ENCODE measurements at places on chromosomes 12 and 14.

DNA sequence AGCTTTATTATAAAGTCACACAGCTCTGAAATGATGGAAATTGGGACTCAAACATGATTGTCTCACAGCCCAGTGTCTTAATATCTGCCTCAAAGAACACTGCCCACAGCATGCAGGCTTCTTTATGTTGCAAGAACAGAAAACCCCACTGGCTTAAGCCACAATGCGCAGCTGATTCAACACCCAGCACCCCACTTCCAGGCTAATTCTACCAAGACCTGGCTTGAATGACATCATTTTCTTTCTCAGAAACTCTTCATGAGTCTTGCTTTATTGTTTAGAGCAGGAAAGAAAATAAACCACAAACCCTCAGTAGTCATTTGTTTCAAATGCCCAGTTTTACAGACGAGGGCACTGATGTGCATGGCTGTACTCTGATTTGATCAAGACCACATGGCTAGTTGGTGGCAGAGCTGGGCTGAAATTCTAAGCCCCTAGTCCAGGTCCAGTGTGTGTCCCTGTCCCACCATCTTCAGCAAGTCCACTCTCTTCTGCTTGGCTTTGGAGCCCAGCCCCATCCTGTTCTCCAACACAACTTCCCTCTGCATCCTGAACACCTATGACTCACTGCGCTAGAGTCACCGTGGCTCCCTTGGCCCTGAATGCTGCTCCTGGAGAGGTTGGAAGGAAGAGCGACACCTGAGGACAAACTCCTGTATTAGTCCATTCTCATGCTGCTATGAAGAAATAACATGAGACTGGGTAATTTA is 50.3 kb upstream of the SRSF5 start:
- peak; percentile 36 for DNase-seq

DNA sequence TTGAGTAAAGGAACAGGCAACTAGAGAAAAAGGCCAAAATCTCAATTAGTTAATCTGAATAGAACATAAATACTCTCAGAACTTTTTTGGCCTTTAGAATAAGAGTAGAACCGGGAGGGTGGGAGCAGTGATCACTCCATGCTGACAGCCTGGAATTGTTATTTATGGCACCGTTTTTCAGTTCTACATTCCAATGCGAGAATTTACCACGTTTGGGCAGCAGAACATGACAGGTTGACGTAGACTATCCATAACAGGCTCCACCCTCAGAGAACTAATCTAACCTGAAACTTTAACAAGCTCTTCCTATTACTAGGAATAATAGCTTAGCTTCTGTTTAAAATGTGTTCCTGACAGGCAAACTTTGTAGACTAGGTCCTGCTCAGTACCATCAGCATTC is 379.1 kb downstream of the SEC23A start:
- DNase-seq = no peak

- no peak for DNase-seq
Measured at GRCh38 chr14:105346876-105347586, 32.5 kb downstream of the PACS2 start.

GRCh38 chr12:95003921-95004272 is 400 bp upstream of the NDUFA12 start:
- no peak for DNase-seq

- no peak for DNase-seq
Measured at GRCh38 chr12:46377678-46378077, 5.1 kb upstream of the SLC38A2 start.

DNA sequence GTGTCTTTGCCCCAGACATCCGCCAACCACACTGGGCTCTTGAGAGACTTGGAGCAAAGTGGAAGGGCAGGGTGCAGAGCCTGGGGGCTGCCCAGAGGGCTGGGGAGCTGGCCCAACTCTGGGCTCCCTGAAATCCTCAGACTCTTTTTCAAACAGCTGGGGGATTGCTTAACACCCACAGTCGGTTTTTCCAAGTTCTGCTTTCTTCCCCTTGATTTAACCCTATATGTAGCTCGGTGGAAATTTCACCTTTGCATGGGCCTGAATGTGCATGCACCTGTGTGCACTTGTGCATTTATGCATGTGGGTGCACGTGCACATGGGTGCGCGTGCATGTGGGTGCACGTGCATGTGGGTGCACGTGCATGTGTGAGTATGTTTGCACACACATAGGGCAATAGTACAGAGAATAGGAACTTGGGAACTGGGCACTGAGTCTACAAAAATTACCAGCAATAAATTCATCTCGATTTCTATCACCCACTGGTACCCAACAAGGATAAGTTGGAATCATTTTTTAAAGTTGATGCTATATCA is 52.3 kb upstream of the RFLNA start:
- DNase-seq = no peak

GRCh38 chr12:48021485-48022179 is 17.4 kb upstream of the COL2A1 start:
- DNase-seq = no peak

DNA sequence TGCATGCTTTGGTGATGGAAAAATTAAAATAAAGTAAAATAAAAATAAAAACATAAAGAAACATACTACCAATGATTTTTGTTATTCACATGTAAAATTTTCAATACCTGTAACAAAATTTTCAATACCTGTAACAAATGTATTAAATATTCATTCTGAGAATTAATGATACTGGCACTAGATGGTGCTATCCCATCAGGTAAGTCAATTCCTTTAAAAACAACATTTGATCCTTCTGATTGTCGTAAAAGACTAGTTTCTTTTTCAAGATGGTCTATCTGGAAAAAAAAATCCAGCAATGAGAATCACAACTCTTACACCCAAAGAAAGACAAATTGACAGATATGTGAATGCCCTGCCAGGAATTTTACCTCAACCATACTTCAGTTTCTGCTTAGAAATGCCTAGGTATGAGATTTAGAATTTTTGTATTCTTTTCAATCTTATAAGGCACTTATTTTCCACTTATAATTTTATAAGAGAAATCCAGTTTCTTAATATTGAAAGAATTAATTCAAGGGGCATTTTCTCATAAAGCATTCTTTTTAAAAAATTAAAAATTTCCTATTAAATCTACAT is 30.7 kb downstream of the CEP290 start:
- no peak for DNase-seq

DNA sequence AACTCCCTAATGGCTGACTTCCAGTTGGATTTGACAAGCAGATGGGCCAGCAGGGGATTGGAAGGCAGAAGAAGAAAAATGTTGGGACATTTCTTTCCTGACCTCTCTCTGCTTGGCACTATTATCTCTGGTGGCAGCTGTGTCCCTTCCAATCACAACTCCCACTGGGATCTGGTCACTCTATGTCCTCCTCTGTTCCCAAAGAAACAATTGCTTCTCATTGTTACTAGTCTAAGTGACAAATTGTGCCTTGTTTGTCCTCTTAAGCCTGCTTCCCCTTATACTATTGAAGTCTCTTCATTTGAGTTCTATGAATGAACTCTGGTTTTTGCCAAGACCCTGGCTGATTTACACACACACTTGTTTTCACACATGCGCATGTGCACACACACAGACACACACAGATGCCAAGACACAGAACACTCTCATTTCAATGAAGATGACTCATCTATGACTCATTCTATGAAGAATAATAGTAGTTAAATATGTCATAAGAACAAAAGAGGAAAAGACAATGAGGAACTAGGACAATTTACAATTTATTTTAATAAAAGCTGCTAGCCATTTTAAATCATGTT is 83.0 kb upstream of the FAR2 start:
- DNase-seq = peak; percentile 22

DNA sequence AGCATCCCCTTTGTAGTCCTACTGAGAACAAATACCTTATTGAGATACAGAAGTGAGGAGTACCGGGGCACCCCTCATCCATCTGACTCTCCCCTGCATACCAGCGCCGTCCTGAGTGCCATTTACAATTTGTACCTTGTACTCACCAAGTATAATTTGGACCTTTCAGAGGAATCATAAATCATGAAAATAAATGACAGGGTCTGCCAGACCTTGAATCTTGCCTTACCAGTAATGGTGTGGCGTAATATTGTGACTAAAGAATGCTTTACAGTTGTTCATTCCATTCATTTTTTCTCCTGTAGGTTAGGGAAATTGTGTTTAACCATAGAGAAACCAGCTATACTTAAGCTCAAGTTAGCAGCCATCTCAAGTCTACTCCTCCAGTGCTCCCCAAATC is 243.7 kb upstream of the RGS6 start:
- no peak for DNase-seq

- peak; percentile 72 for DNase-seq
Measured at GRCh38 chr14:22598099-22598895, at the start of gene ABHD4. TSS of gene ABHD4 (plus strand) at chr14:22598300. CDS start at chr14:22598307, 7 bp downstream.

DNA sequence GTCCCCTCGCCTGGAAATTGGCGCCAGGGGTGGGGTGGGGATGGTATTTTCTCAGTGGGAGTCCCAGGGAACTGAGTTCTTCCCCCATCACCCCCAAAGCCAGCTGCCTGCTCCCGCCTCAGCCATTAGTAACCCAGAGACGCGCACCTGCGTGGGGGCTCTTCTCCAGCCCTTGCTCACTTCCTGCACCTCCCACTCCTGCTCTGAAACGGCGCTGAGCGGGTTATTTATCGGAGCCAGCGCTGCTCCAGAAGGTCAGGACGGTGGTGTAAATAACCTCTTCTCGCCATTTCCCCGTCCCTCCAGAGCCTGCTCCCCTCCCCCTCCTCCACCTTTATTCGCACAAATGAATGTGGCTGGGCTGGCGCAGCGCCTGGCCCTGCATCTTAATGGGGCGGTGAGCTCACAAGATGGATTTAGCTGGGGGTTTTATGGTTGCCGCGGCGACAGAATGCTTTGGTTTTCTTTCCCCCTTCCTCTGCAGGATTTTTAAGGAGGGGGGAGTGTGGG is 12.2 kb downstream of the GPR84 start:
- DNase-seq = no peak

- DNase-seq = no peak
Measured at GRCh38 chr14:93929048-93929535, 1.9 kb downstream of the FAM181A start.

DNA sequence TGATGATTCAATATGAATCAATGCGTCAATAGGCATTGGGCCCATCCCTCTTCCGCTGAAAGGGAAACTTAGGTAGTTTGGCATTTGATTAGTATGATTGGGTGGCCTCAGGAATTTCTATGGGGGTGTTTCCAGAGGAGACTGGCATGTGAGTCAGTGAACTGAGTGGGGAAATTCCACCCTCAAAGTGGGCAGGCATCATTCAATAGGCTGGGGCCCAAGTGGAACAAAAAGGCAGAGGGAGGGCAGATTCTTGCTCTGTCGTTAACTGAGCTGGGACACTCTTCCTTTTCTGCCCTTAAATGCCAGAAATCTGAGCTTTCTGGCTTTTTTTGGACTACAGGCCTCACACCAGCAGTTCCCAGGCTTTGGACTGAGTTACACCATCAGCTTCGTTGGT is 373.5 kb downstream of the RPS29 start:
- no peak for DNase-seq

Data from stimulated activated naive CD8-positive, alpha-beta T cell treated with anti-CD3 and anti-CD28 coated beads, Interleukin-15, amount 100 ng/mL, for 72 hours (primary cell).